NCI-H82 (cell line): ENCODE measurements at places on chromosomes 11 and 22.

DNA sequence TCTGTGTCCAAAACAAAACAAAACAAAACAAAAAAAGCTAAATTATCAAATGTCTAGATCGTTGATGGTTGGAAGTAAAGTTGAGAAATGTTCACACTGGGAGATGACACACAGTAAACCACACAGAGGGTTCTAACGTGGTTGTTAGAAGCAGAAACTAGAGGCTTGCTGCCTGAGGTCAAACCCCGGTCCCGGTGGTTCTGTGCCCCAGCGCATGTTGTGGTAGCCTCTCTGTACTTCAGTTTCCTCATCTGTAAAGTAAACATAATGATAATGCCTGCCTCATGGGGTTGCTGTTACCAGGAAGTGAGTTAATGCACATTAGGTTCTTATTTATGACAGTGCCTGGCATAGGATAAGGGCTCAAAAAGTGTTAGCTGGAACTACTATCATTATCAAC, 33.4 kb downstream of the PPARA start:
- DNase-seq = no peak

- DNase-seq = no peak
Measured at GRCh38 chr22:44181912-44182587, 1.3 kb downstream of the PARVG start.

GRCh38 chr11:128552783-128553661, 34.3 kb downstream of the ETS1 start:
- no peak for DNase-seq

DNA sequence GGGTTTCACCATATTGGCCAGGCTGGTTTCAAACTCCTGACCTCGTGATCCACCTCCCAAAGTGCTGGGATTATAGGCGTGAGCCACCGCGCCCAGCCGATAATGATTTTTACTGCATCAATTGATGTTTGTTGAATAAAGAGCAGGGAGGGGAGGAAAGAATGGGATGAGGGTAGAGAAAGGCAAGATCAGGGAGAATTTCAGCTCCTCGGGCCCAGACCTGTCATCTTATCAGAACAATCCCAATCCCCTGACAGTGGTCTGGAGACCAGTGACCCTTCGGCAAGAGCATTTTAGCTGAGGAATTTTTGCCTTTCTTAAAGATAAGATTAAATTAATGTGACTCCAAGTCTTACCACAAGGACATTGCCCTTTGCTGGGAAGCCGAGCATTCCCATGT, 15.0 kb upstream of the ANO1 start:
- no peak for DNase-seq

DNA sequence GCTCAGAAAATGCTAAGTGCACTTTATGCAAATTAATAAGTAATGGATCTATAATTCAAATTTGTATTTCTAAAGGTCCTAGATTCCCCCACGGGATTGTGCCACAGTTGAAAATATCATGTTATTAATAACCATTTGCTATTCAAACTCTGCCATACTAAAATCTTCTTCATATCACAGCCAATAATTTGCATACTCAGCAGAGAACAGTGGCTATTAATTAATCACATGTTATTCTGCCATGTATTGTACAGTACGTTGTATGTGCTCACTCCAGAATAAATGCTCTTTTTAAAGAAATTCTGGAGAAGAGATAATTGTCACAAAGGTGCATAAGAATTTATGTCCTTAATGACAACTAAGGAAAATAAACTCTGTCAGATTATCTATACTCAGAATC, 184.9 kb upstream of the LUZP2 start:
- DNase-seq = no peak

DNA sequence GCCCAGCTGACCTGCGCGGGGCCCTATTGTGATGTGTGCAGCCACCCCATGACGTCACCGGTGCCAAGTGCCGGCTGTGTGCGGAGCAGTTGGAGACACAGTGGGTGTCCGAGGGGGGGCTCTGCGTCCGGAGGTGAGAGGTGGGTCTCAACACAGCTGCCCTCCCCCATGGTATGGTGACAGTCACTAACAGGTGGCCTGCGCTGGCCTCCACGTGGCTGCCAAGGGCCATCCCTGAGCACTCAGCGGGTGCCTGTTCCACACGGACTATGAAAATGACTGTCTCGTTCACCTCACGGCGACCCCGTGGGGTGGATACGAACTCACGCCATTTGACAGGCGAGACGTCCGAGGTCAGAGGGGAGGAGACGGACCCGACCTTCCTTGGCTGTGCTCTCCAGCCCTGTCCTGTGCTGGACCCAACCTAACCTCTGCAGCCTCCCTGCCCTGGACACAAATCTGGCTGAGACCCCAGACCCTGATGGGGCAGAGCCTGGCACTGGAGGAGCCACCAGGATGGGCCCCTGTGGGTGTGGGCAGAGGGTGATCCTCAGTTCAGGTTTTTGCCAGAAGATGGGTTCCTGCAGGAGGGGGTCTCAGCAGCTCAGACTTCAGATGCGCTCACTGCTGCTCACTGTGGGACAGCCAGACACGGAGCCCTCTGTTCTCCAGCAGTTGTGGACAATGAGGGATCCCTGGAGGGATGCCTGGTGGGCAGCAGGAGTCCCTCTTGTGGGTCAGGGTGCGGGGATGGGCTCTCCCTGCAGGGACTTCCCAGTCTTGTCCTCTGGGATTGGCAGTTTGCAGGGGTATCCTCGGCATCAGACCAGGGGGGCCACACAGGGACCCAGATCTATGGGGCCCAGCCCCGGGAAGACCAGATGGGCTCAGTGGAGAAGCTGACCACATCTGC, 6.3 kb downstream of the HRAS start:
- DNase-seq = no peak
